ENCODE measurements at places on chromosomes 4 and X.

DNA sequence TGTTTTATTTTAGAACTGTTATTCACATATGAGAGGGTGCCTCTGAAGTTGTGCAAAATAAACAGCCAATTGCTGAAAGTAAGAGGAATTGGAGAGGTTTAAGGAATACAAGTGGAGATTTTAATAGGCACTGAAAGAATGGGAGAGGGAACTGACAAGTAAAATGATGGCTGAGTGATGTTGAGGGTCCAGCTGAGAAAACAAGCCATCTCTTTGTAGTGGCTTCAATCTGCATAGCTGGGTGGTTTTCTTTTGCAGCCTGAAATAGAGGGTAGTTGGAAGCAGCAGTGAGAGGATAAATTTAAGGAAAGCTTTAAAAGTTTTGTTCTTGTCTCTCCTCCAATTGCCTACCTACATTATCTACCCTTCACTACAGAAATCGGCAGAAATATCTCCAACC, 106.7 kb upstream of the DGKK start:
- H3K4me1 ChIP-seq, result no peaks in the 10 kb centered on the region
- DNase-seq, result no peak
- H3K4me3 ChIP-seq, result no peak overlapping the region
- H3K36me3 ChIP-seq, result no peaks in the 10 kb centered on the region
- peaks cover 3% of the 10 kb centered on the region for H3K27me3 ChIP-seq

DNA sequence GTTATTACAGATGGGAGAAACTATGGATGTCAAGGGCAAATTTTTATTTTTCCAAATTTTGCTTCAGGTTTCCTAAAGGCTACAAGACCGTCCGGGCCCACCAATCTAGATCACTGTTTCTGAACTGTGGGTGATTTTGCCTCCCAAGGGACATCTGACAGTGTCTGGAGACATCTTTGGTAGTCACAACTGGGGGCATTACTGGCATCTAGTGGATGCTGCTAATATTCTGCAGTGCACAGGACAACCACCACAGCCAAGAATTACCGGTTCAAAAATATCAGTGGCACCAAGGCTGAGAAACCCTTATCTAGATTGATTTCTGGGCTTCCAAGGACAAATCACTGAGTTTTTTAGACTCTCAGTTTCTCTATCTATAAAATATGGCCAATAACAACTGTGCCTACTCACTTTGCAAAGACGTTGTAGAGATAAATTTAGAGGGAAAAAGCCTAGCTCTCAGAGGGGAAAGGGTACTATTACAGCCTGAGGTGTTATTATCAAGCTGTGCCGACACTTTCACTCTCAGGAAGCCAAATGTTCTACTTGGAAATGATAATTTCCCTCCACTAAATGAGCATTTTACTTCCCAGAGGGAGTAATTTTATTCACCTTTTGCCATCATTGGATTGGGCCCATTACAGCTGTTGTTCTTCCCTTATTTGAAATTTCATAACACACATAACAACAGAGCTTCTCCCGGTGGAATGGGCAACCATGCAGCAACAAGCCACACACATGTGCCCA, 442.1 kb downstream of the CENPC start:
- no peak for DNase-seq
- H3K4me3 ChIP-seq, result no peak overlapping the region
- no peaks in the 10 kb centered on the region for H3K36me3 ChIP-seq
- H3K27me3 ChIP-seq, result no peaks in the 10 kb centered on the region
- H3K27ac ChIP-seq, result no peak overlapping the region
- no peaks in the 10 kb centered on the region for H3K4me1 ChIP-seq

DNA sequence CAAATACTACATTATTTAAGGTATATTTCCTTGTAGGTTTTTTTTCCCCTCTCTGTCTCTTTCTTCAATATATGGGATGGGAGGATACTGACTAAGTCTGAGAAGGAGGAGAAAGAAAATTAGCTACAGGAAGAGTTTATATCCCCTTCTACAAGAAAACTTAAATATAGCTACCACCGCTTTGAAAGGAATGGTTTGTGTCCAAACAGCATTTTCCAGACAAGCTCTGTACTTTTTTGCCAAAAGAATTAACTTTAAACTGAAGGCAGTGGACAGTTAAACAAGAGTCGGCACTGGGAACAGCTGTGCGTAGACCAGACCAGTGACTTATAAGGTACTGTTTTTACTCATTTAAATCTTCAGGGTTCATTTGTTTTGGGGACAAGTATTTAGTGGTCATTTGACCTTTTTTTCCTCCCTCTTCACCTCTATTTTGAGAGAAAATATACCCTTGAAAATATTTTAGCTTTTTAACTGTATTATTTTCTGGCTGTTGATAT, 303.7 kb downstream of the ARHGAP24 start:
- no peaks in the 10 kb centered on the region for H3K4me1 ChIP-seq
- no peaks in the 10 kb centered on the region for H3K27me3 ChIP-seq
- no peak for DNase-seq
- H3K36me3 ChIP-seq, result no peaks in the 10 kb centered on the region
- no peak overlapping the region for H3K4me3 ChIP-seq

GRCh38 chrX:19718642-19719041, 168.8 kb downstream of the SH3KBP1 start:
- no peaks in the 10 kb centered on the region for H3K27me3 ChIP-seq
- H3K4me3 ChIP-seq, result no peak overlapping the region
- H3K4me1 ChIP-seq, result peaks cover 37% of the 10 kb centered on the region
- no peak for DNase-seq
